ENCODE measurements at places on chromosomes 7 and 10. TPM values are rescaled to one million over a fixed set of nuclear protein-coding genes. Genes with fewer than 3 reads are reported as not detected.

DNA sequence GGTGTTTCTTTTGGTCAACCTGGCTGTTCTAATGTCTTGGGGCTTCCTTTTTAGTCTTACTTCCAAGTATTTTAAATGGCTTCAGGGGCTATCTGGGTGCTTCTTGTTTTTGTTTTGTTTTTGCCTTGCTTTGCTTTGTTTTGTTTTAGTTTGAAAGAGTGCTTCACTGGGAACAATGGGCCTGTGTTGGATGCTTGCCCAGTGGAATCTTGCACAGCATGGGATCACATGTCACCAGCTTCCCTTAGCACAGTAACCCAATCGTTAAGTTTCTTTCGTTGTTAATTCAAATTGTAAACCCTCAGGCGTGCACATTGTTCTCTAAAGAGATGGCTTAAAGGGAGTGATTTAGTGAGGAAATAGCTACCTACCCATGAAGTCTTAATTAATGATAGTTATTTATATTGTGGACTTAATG, 8.9 kb downstream of the COL17A1 start:
- H3K27me3 ChIP-seq: no peaks in the 10 kb centered on the region
- peak; percentile 65 for DNase-seq
- no peak overlapping the region for H3K4me3 ChIP-seq
- peak overlapping the region; percentile 18 for H3K27ac ChIP-seq

Gene LIPF
- not detected for total RNA-seq

Gene ITGB8
- total RNA-seq: 0.59 TPM

Gene PLXDC2
- total RNA-seq: 6.5 TPM

- no peak overlapping the region for H3K4me3 ChIP-seq
- H3K4me1 ChIP-seq: peaks cover 6% of the 10 kb centered on the region
- no peak for DNase-seq
- H3K27ac ChIP-seq: no peak overlapping the region
- H3K36me3 ChIP-seq: no peaks in the 10 kb centered on the region
- no peaks in the 10 kb centered on the region for H3K27me3 ChIP-seq
Measured at GRCh38 chr7:111312966-111313365, 222.0 kb downstream of the LRRN3 start.

DNA sequence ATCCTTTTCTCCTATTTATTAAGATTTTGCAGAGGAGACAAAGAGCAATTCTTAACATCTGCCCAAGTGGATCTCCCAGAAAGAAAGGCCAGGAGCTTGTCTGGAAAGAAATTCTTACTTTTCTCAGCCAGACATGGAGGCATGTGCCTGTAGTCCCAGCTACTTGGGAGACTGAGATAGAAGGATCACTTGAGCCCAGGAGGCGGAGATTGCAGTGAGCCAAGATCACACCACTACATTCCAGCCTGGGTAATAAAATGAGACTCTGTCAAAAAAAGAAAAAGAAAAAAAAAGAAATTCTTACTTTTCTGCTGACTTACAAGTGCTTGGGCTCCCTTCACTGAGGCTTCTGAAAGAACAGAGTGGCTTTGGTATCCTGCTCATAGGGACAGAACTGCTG, 2.4 kb upstream of the CYP3A43 start:
- H3K27me3 ChIP-seq: no peaks in the 10 kb centered on the region
- no peaks in the 10 kb centered on the region for H3K4me1 ChIP-seq
- H3K36me3 ChIP-seq: no peaks in the 10 kb centered on the region
- peak overlapping the region; percentile 82 for H3K27ac ChIP-seq
- no peak overlapping the region for H3K4me3 ChIP-seq
- no peak for DNase-seq

Gene OR2A12
- total RNA-seq: not detected

Gene DCLRE1C
- total RNA-seq: 3.7 TPM

- H3K27me3 ChIP-seq: no peaks in the 10 kb centered on the region
- H3K36me3 ChIP-seq: no peaks in the 10 kb centered on the region
Measured at GRCh38 chr10:103893817-103894216, 24.2 kb downstream of the STN1 start.

- H3K4me3 ChIP-seq: no peak overlapping the region
- no peak overlapping the region for H3K27ac ChIP-seq
- H3K4me1 ChIP-seq: no peaks in the 10 kb centered on the region
- H3K36me3 ChIP-seq: no peaks in the 10 kb centered on the region
- no peaks in the 10 kb centered on the region for H3K27me3 ChIP-seq
- peak; percentile 22 for DNase-seq
Measured at GRCh38 chr7:86002858-86003257, 640.9 kb upstream of the GRM3 start.

DNA sequence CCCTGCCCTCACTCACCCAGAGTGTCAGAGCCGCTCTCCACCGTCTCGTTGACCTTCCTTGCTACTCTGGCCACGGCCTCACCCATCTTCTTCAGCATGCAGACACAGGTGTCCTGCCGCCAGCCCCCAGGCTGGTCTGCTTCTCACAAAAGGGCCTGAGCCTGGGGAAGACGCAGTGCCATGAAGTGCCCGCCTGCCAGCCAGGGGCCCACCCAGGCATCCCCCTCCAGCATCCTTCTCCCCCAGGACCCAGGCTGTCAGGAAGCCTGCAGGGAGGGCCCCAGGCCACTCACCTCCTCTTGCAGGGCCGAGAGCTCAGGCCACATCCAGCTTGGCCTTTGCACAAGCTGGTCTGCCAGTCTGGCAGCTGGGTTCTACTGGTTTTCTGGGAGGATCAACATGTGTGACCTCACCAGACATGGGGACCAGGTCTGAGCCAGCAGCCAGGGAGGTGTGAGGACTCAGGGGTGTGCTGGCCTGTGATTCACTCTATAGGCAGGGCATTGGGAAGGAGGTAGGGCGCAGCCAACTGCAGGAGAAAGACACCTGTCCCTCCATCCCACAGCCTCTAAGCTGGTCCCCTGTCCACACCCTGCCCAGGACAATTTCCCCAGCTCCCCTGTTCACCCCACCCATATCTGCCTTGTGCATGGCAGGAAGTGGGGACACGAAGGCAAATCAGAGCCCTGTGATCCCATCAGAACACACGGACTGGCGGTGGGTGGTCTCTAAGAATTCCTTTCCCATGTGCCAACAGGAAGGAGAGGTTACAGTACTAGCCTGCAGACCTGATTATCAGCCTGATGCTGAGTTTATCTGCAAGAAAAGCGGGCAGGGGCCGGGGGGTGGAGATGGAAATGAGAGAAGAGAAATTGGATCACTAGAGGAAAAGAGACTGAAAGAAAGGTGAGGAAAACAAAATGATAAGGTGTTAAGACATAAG, 5.7 kb downstream of the LRRC20 start:
- H3K4me3 ChIP-seq: no peak overlapping the region
- no peaks in the 10 kb centered on the region for H3K27me3 ChIP-seq
- no peak overlapping the region for H3K27ac ChIP-seq
- peaks cover 4% of the 10 kb centered on the region for H3K4me1 ChIP-seq
- no peaks in the 10 kb centered on the region for H3K36me3 ChIP-seq

- H3K27me3 ChIP-seq: no peaks in the 10 kb centered on the region
- no peak overlapping the region for H3K27ac ChIP-seq
- H3K4me1 ChIP-seq: no peaks in the 10 kb centered on the region
- DNase-seq: no peak
- H3K4me3 ChIP-seq: no peak overlapping the region
Measured at GRCh38 chr7:15753887-15754579, 67.5 kb upstream of the MEOX2 start.

Gene CDC123
- 43.1 TPM for total RNA-seq

Gene IL2RA
- total RNA-seq: 0.22 TPM

Gene NOS3
- 3.9 TPM for total RNA-seq

Gene AOAH
- 2.9 TPM for total RNA-seq

- no peak overlapping the region for H3K27ac ChIP-seq
- no peaks in the 10 kb centered on the region for H3K27me3 ChIP-seq
- H3K4me1 ChIP-seq: no peaks in the 10 kb centered on the region
Measured at GRCh38 chr7:77353407-77353721, 62.8 kb downstream of the GSAP start.

Gene DYNC1I1
- total RNA-seq: 0.74 TPM

DNA sequence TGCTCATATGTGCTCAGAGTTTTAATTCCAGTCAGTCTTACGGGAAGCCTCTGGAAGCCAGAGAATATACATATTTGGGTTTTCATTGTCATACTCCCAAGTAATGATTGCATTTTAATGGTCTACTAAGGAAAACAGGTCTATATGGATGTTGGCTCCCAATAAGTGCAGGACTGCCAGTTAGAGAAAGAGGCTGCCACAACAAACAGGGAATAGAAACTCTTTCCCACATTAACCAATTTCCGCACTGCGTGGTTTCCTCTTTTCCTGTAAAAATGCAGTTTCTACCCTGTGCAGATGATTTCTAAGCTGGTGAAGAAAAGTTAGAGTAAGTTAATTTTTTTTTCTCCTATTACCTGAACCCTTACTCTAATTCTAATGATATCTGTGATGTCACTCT, 78.2 kb downstream of the CCSER2 start:
- H3K36me3 ChIP-seq: no peaks in the 10 kb centered on the region
- no peaks in the 10 kb centered on the region for H3K27me3 ChIP-seq
- H3K27ac ChIP-seq: no peak overlapping the region
- no peak overlapping the region for H3K4me3 ChIP-seq
- H3K4me1 ChIP-seq: no peaks in the 10 kb centered on the region
- DNase-seq: no peak

GRCh38 chr7:140769852-140770251, 73.3 kb downstream of the NDUFB2 start:
- H3K4me3 ChIP-seq: no peak overlapping the region
- H3K27me3 ChIP-seq: no peaks in the 10 kb centered on the region
- H3K27ac ChIP-seq: no peak overlapping the region
- peaks cover 14% of the 10 kb centered on the region for H3K36me3 ChIP-seq
- no peak for DNase-seq

DNA sequence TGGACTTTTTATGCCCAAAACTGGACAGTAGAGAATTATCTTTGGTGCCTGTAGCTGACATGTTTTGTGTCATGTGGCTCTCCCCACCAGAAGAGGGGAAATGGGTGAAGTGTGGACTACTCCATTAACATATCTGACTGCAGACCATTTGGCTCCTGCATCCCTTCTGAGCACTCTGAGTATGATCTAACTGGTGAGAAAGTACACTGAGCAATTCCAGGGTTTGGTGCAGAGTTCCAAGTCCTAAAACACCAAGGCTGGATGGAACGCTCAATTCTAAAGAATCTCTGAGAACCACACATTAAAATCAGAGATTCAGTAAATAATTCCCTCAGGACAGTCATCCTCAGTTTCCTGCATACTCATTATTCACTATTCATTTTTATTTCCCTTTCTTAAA, 22.8 kb upstream of the OSBPL3 start:
- H3K27ac ChIP-seq: no peak overlapping the region
- no peak for DNase-seq
- no peak overlapping the region for H3K4me3 ChIP-seq
- H3K4me1 ChIP-seq: no peaks in the 10 kb centered on the region
- H3K36me3 ChIP-seq: no peaks in the 10 kb centered on the region

- no peaks in the 10 kb centered on the region for H3K4me1 ChIP-seq
- H3K27ac ChIP-seq: peak within 1 kb of the TSS; percentile 95
- H3K27me3 ChIP-seq: no peaks in the 10 kb centered on the region
- peaks cover 2% of the 10 kb centered on the region for H3K36me3 ChIP-seq
Measured at GRCh38 chr7:150341263-150342120, at the start of gene RARRES2. RARRES2 (minus strand) TSS chr7:150341629; CDS start chr7:150340609, 1,020 bp downstream.

Gene ACBD7
- not detected for total RNA-seq

Gene CNTNAP2
- total RNA-seq: 3.9 TPM

Gene NANOS1
- 0.35 TPM for total RNA-seq

GRCh38 chr7:36763132-36763816, 39.0 kb upstream of the AOAH start:
- H3K4me3 ChIP-seq: no peak overlapping the region
- DNase-seq: no peak

DNA sequence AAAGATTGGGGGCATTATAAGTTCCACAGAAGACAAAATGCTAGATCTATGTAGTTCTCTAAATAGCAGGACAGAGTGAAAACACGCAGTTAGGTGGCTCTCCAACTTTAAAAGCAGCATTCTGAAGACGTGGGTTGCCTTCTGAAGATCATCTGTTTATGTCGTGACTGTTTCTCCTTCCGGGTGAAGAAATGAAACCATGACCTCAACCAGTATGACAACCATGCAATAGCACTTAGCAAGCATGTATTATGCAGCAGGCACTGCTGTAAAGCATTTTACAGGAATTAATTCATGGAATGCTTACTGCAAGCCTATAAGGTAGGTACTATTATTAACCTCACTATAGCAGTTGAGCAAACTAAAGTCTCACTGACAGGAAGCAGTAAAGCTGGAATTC, 125.2 kb downstream of the SLC25A13 start:
- no peaks in the 10 kb centered on the region for H3K27me3 ChIP-seq
- no peaks in the 10 kb centered on the region for H3K4me1 ChIP-seq
- H3K36me3 ChIP-seq: peaks cover 34% of the 10 kb centered on the region
- DNase-seq: no peak

GRCh38 chr7:158705234-158705850, 738 bp upstream of the NCAPG2 start:
- H3K27me3 ChIP-seq: no peaks in the 10 kb centered on the region
- H3K4me1 ChIP-seq: no peaks in the 10 kb centered on the region

- H3K4me3 ChIP-seq: no peak overlapping the region
- H3K36me3 ChIP-seq: no peaks in the 10 kb centered on the region
- no peaks in the 10 kb centered on the region for H3K4me1 ChIP-seq
- DNase-seq: no peak
- H3K27me3 ChIP-seq: no peaks in the 10 kb centered on the region
- H3K27ac ChIP-seq: no peak overlapping the region
Measured at GRCh38 chr10:131154306-131155025, 157.1 kb downstream of the TCERG1L start.

DNA sequence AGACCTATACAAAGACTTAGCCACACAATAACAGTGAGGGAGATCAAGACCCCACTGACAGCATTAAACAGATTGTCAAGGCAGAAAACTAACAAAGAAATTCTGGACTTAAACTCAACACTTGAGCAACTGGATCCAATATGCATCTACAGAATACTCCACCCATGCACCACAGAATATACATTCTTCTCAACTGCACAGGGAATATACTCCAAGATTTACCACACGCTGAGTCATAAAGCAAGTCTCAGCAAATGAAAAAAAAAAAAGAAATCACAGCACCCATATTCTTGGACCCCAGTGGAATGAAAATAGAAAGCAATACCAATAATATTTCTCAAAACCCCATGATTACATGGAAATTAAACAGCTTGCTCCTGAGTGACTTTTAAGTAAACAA, 680.2 kb downstream of the PCDH15 start:
- no peak overlapping the region for H3K4me3 ChIP-seq
- DNase-seq: no peak
- no peak overlapping the region for H3K27ac ChIP-seq
- no peaks in the 10 kb centered on the region for H3K4me1 ChIP-seq
- H3K27me3 ChIP-seq: no peaks in the 10 kb centered on the region

GRCh38 chr7:30116771-30117170, 18.0 kb upstream of the MTURN start:
- H3K36me3 ChIP-seq: no peaks in the 10 kb centered on the region
- peaks cover 7% of the 10 kb centered on the region for H3K4me1 ChIP-seq
- no peak overlapping the region for H3K4me3 ChIP-seq
- no peak overlapping the region for H3K27ac ChIP-seq
- DNase-seq: no peak
- H3K27me3 ChIP-seq: no peaks in the 10 kb centered on the region

Gene CALN1
- total RNA-seq: 0.98 TPM

GRCh38 chr7:82595176-82595575, 151.6 kb upstream of the CACNA2D1 start:
- no peaks in the 10 kb centered on the region for H3K27me3 ChIP-seq
- H3K4me1 ChIP-seq: no peaks in the 10 kb centered on the region
- DNase-seq: no peak
- no peak overlapping the region for H3K4me3 ChIP-seq
- H3K36me3 ChIP-seq: no peaks in the 10 kb centered on the region
- no peak overlapping the region for H3K27ac ChIP-seq

Measured in right lobe of liver (tissue), 6 donors.